ENCODE measurements at places on chromosomes 5 and 9.

DNA sequence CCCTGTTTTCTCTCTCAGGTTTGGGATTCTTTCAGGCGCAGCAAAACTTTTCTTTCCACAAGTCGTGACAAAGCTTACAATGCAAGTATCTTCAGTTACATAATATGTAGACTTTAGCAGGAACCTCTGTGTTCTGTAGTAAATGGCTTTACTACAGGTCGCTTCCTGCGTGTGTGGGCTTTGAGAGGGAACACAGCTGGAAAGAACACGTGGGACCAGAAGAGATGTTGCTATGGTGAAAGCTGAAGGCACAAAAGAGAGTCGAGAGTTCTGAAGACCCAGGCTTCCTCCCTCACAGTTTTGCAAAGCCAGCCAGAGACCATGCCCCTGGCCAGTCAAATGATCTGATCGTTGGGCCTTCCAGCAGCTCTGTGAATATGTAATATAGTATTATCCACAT is 4.0 kb downstream of the ANKRD55 start:
- no peak for DNase-seq

GRCh38 chr5:59421986-59422941 is 471.3 kb downstream of the PDE4D start:
- no peak for DNase-seq

- DNase-seq = no peak
These were observed 612.9 kb upstream of the TLE4 start for GRCh38 chr9:78958892-78959291.

DNA sequence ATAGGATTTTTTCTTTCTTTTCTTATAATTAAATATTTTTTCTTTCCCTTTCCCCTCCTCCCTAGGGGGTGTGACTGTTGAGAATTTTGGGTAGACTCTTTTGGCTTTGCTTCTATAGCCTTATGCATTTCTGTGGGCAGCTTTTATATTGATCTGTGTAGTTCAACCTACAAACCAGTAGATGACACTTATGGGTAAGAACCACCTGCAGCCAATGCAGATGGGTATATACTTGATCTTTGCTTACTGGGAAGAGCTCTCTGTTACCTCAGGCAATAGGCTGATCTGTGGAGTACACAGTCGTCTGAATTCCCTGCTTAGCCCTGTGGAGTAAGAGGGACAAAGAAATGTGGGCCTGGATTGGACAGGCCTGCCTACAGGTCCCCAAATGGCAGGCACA is 102.7 kb upstream of the STARD4 start:
- no peak for DNase-seq

DNA sequence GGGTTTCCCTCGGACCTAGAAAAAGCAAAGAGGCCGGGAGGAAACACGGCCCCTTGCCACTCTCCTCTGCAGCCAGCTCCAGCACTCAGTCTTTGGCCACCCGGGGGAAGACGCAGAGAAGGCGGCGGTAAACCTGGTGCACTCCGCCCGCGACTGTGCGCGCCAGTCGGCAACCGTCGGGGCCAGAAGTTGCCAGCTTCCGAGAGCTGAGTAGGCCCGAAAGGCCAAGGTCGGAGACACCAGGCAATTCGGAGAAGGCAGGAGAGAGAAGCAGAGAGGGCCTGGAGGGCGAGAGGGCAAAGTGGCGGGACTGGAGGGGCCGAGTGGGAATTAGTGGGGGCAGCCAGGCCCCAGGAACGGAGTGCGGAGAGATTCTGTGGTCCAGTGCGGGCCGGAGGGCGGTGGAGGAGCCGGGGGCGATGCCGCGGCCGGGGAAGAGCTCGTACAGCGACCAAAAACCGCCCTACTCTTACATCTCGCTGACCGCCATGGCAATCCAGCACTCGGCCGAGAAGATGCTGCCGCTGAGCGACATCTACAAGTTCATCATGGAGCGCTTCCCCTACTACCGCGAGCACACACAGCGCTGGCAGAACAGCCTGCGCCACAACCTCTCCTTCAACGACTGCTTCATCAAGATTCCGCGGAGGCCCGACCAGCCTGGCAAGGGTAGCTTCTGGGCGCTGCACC is at the start of gene FOXB2:
FOXB2 (plus strand) TSS at position 420 of the 690 bp plus-strand sequence; CDS start at position 420, 0 bp downstream.
- no peak for DNase-seq

- no peak for DNase-seq
These were observed 339.5 kb downstream of the PDE4D start for GRCh38 chr5:59553992-59554391.

DNA sequence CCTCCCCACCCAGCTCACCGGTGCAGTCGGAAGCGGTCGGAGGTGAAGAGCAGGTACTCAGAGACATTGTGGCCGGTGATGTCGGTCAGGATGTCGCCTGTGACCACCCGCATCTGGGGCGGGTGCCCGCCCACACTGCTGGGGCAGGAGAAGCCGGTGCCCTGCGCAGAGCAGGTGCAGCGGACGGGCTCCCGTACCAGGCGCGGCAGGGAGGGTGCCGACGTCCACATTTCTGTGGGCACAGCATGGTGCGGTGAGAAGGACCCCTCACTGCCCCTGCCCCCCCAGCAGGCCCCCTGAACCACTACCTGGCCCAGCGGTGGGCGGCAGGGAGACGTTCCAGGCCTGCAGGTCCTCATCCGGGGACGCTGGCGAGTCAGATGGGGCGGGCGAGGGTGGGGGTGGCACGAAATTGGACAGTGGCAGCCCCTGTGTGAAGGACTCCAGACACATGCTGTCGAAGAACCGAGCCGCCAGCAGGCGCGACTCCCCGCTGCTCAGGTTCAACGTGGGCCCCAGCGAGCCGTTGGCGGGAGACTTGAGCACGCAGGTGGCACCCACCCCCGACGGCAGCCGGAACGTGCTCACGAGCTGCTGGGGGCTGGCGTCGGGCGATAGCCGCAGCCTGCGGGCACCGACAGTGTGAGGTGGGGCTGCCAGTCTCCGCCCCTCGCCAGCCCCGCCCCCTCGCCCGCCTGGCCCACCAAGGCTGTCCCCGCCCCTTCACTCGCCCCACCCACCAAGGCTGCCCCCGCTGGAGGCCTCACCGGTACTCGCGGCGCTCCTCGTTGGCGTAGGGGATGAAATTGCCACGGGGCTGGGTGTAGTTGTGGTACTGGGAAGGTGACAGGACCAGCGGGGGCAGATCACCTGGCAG is 15.1 kb downstream of the ABCA2 start:
- DNase-seq = no peak

GRCh38 chr5:83172655-83173054 is 95.3 kb downstream of the XRCC4 start:
- no peak for DNase-seq

GRCh38 chr9:71647094-71647591 is 121.2 kb downstream of the CEMIP2 start:
- DNase-seq = no peak

GRCh38 chr9:137740312-137740711 is 121.5 kb downstream of the EHMT1 start:
- no peak for DNase-seq

All from activated naive CD8-positive, alpha-beta T cell treated with anti-CD3 and anti-CD28 coated beads, Interleukin-2, amount 50 U/mL, for 16 hours (primary cell).